ENCODE measurements at places on chromosomes 2 and 18. TPM values are rescaled to one million over a fixed set of nuclear protein-coding genes. Genes with fewer than 3 reads are reported as not detected.

DNA sequence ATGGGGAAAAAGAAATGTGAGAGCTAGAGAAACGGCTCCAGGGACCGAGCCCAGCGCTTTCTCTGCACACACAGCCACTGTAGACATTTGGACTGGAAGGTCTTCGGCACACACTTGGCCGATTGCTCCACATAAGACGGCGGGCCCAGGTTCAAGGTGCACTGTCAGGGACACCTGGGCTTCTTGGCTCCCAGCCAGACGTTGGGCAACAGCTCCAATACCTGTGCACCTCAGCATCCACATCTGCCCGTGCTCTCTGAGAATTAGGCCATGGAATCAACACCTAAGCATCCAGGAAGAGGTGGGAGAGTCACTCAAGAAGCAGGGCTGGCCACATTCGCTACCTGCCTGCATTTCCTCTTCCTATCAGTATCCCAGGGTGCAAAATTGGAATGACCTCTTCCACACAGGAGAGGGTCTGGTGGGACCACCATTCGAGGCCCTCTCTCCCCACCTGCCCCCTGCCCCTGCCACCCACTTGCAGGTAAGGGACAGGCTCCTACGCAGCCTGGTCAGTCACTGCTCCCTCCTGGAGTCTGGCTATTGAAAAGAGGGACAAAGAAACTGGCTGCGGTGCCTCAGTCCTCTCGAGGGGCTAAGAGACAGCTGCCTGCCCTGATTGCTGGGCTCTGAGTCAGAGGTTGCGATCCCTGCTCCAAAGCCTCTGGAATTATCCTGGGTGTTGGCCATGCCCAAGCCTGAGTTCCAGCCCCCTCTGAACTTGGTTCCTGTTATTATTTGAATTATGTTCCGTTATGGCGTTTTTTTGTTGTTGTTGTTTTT lies 40.1 kb upstream of the TAF1B start:
- DNase-seq: no peak

GRCh38 chr2:27721335-27721734 lies 50.2 kb upstream of the MRPL33 start:
- no peak for DNase-seq

DNA sequence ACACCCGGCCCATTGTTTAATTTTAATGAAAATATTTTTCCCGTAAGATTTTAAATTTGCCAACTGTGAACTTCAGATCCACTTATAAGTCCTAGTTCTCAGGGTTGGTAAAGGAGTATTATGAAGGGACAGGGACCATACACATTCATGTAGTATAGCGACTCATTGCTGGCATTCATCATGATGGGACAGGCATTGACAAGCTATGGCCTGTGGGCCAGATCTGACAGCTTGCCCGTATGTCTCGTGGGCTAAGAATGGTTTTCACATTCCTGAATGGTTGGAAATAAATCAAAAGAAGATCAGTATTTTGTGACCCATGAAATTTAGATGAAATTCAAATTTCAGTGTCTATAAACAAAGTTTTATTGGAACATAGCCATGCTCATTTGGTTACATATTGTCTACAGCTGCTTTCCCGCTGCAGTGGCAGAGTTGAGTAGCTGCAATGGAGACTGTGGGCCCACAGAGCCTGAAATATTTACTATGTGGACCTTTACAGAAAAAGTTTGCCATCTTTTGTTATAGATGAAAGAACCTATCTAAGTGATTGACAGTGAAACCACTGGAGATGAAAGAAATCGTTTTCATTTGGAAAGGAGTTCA lies 4.1 kb downstream of the RAPGEF4 start:
- DNase-seq: no peak

DNA sequence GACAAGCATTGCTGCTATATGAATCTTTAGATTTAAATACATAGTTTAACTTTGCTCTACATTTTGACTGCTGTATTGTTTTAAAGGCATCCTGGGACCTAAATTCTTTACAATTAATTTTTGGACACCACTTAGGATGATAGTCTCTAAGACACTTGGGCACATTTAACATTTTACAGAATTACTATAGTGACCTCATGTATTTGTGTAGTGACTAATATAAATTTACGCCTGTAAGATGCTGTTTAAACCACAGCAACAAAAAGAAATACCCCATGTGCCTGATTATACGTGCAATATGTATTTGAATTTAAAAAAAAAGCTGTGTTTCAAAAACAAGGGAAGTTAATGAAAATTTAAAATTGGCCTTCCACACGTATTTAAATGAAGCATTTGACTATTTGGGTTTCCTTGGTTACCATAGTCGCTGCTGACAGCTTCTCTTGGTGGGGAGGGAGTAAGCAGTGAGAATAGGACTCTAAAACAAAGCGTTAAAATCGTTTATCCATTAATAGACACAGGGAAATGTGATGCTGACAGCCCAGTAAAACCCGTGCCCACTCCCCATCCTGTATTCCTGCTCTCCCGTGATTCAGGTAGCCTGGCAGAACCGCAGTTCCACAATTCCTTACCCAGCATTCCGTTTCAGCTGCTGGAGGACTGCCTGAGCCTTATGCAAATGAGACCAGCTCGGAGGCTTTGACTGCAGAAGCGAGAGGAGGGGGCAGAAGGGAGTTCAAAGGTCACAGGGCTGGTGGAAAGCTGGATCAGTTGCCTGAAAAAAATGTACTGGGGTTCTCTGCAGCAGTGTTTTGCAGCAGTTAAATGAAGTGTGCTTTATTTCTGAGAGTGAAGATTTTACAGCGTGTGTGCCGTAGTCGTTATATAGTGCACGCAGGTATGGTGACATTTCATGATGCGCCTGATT lies 104.3 kb downstream of the CSRNP3 start:
- DNase-seq: no peak

DNA sequence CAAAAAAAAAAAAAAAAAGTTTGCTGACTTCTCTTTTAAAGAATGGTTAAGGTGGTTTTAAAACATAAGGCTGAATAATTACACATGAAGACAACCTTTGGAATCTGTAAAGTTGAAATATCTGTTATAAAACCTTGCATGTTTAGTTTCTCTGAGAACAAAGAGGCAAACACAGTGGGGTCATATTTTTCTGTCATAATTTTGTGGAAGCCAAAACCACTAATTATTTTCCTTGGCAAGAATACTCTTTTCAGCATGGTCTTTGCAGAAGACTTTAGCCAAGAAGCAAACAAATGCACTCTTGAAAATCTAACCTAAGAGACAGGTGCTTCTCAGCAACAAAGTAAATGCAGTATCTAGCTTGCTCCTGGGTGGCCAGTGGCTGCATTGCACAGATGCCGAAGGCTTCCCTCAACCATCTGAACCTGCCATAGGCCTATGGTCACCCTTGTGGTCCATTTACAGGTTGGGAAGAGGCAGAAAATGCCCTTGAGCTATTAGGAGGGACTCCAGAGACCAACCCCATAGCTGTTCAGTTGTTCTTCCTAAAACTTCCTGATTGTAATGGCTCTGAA lies 44.8 kb downstream of the ZAP70 start:
- DNase-seq: no peak

The MFSD2B gene
- total RNA-seq: not detected

The ENOSF1 gene
- total RNA-seq: 21.6 TPM

GRCh38 chr18:63293935-63294334 lies 25.6 kb downstream of the BCL2 start:
- DNase-seq: no peak

DNA sequence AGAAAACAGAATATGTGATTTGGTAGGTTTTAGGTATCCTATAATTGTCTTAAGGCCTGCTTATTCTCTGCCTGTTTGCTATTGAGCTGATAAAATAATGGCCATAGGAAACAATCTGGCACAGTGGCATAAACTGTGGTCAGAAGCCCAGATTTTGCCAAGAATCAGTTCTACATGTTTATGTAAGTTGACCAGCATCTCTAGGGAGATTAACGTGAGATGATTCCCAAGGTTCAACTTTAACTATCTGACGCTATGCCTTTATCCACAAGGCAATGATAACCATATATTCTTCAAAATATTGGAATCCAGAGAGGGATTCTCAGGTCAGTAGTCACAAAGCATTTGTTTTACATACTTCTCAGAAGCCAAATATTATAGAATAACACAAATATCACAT lies 25.6 kb downstream of the AP1S3 start:
- no peak for DNase-seq

The SCYGR4 gene
- total RNA-seq: not detected

GRCh38 chr2:237090906-237091305 lies 5.2 kb downstream of the COPS8 start:
- no peak for DNase-seq

- DNase-seq: no peak
Observed at GRCh38 chr2:220665108-220665471, 907.0 kb downstream of the EPHA4 start.

- DNase-seq: no peak
Observed at GRCh38 chr18:58183226-58183625, 139.2 kb downstream of the NEDD4L start.

The SLC4A3 gene
- 20.9 TPM for total RNA-seq

- DNase-seq: no peak
Observed at GRCh38 chr2:241399941-241400922, 44.1 kb downstream of the FARP2 start.

GRCh38 chr2:164014068-164014731 lies 278.4 kb upstream of the FIGN start:
- DNase-seq: no peak

GRCh38 chr18:59795882-59796281 lies 98.7 kb upstream of the CCBE1 start:
- DNase-seq: no peak

GRCh38 chr2:86758405-86758804 lies 32.3 kb downstream of the CD8A start:
- no peak for DNase-seq

GRCh38 chr2:139544186-139544851 lies 764.1 kb upstream of the NXPH2 start:
- no peak for DNase-seq

DNA sequence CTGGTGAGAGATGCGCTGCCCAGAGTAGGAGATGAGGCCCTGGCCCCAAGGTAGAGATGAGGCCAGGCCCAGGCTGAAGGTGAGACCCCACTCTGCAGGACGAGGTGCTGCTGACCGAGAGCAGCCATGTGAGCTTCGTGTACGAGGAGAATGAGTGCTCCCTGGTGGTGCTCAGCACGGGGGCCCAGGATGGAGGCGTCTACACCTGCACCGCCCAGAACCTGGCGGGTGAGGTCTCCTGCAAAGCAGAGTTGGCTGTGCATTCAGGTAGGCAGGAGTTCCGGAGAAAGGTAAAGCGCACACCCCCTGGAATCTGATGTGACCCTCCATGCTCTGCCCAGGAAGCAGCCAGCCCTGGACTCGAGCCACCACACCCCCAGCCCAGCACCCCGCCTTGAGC lies 21.5 kb upstream of the GMPPA start:
- no peak for DNase-seq

The TEX44 gene
- total RNA-seq: not detected

The RBKS gene
- 0.63 TPM for total RNA-seq

- no peak for DNase-seq
Observed at GRCh38 chr18:31685097-31686082, 1.0 kb upstream of the B4GALT6 start.

- no peak for DNase-seq
Observed at GRCh38 chr2:160956243-160956802, 203.9 kb upstream of the TANK start.

DNA sequence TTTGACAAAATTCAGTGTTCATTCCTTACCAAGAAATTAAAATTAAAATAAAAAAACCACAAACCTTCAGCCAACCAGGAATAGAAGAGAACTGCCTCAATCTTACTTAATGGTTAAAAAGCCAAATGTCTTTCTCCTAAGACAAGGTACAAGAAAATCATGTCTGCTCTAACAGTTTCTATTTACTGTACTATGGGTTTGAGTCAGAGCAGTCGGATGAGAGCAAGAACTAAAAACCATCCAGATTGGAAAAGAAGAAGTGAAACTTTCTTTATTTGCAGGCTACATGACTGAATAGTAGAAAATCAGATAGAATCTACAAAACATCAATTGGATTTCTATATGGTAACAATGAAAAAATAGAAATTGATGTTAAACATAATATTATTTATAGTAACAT lies 555.5 kb upstream of the TNP1 start:
- no peak for DNase-seq

GRCh38 chr2:65377556-65378192 lies 54.7 kb downstream of the SPRED2 start:
- no peak for DNase-seq

DNA sequence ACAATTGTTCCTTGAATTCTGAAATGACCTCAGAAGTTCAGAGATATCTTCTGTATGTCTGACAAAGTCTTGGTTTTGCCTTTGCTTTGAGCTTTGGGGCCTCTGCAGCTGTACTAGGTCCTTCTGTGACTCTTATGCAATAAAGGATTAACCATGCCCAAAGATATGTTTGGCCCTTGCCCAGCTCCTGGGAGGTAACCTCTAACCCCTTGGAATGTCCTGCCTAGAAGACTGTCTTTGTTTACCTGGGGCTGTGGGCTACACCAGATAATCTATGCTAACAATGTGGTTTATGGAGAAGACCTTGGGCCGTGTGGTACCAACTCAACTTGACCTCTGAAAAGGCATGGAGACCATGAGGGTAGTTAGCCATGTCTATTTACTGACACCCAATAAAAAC lies 140.9 kb upstream of the CAPN13 start:
- DNase-seq: no peak

GRCh38 chr2:168456521-168457189 lies 583 bp downstream of the CERS6 start:
- DNase-seq: no peak
